DMS53 (cell line): ENCODE measurements at places on chromosomes 1 and 21.

DNA sequence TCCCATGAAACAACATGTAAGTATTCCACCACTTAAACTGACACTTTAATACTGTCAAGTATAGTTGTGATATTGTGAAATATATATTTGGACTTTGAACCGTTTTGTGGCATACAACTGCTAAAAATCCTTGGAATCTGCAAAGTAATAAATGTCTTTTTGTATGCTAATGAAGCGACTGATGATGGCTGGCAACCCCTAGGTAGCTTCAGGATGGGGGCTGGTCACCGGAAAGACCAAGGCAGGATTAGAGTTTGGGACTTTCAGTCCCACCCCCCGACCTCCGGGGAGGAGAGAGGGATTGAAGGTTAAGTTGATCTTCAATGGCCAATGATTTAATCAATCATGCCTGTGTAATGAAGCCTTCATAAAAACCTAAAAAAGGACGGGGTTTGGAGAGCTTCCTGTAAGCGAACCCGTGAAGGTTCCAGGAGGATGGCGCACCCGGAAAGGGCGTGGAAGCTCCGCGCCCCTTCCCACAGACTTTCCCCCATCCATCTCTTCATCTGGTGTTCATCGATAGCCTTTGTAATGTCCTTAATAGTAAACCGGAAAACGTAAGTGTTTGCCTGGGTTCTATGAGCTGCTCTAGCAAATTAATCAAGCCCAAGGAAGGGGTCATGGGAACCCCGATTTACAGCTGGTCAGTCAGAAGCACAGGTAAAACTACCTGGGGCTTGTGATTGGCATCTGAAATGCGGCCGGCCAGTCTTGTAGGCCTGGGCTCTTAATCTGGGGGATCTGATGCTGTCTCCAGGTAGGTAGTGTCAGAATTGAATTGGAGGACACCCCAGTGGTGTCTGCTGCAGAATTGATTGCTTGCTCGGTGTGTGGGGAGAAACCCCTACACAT is 1.8 kb upstream of the ZNF281 start:
- DNase-seq, result no peak

- no peak for DNase-seq
Observed at GRCh38 chr21:28927130-28927529, 65.5 kb downstream of the LTN1 start.

DNA sequence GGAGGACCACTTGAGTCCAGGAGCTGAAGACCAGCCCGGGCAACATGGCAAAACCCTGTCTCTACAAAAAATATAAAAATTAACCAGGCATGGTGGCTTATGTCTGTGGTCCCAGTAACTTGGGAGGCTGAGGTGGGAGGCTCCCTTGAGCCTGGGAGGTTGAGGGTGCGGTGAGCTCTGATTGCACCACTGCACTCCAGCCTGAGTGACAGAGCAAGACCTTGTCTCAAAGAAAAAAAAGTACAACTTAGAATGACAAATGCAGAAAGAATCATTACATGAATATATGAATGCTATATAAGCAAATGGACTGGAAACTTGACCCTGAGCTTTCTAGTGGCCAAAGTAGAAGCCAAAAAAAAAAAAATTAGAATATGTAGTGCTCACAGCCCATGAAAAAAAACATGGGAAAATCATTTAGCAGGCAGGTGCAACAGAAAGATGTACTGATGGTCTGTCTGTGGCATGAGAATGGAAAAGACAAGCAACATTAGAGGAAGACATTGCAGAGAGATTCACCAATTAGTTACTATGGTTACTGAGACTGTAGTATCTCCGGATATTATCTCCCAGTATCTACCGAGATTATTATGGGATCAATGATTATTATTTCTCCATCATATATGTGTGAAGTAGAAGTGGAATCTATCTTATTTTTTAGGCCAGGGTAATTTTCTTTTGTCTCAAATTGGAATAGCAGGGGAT is 19.2 kb downstream of the ELAPOR1 start:
- DNase-seq, result no peak

DNA sequence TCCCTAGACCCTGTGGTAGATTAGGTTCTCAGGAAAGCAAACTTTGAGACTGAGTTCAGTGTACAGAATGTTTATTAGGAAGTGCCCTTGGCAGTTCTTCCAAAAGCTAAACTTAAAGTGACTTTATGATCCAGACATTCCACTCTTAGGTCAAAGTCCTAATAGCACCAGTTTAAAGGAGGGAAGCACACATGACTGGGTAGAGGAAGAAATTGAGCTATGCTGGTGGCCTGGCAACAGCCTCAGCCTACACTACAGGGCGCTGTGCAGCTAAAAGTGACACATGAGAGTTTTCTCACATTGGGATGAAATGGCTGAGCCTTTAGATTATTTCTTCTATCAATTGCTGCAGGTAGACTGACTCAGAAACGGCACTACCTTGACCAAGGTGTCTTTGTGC is 280.4 kb downstream of the BRINP2 start:
- DNase-seq, result no peak

- DNase-seq, result no peak
Observed at GRCh38 chr1:98923667-98924066, 81.0 kb downstream of the PLPPR5 start.

DNA sequence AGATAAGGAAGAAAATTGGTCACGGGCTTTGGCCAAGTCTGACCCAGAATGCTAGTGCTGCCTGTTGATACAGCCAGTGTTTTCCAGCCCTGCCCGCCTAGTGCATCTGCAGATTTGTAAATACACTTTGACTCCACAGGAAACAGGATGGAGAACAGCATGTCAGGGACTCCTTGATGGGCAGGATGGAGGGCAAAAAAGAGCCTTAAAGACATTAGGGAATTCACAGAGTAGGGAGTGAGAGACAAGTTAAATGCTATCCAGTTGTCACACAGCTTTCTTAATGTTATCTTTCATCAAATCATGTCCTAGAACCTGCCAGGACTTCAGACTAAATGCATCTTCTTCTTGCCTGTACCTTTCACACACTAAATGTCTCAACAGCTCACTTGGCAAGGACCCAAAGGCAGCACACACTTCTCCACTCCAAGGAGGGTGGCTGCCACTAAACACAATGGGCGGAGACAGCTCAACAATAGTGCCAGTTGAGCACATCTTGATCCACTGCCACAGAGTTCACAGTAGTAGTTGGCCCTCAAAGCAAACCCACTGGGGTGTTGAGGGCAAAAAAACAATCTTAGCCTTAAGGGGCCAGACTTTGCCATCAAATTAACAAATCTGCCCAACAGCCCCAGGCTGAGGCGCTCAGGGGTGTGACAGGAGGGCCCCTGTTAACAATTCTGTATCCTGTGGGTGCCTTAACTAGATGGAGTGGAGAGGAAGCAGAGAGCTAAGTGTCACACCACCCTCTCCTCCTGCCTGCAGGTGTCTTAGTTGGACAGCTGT is 2.7 kb downstream of the HIVEP3 start:
- peak; percentile 68 for DNase-seq

DNA sequence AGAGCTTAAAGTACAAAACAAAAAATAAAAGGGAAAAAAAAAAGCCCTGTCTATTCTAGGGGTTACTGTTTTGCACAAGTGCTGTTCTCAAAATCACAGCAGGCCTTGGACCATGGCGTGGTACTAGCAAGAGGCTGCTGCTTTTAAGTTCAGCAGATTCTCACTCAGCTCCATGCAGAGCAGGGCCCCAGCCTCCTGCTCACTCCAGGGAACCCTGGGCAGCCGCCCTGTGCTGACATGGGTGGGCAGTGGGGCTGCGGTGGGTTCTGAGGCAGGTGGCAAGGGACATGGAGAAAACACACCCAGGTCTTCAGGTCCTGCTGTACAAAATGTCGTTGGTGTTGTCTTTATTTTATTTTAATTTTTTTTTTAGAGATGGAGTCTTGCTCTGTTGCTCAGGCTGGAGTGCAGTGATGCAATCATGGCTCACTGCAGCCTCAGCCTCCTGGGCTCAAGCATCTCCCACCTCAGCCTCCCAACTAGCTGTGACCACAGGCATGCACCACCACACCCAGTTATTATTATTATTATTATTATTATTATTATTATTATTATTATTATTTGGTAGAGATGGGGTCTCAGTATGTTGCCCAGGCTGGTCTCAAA is 170.9 kb downstream of the DYRK1A start:
- DNase-seq, result no peak
